ENCODE measurements at places on chromosomes 6 and 20.
A peak's percentile ranks its signal among the peaks of the same experiment; 100 is the strongest.

- no peak for DNase-seq
Observed at GRCh38 chr6:101918471-101918870, 525.0 kb downstream of the GRIK2 start.

- no peak for DNase-seq
Observed at GRCh38 chr20:11130554-11131166, 456.9 kb upstream of the JAG1 start.

GRCh38 chr20:25204550-25205276 lies 9.2 kb downstream of the ENTPD6 start:
- peak; percentile 16 for DNase-seq

DNA sequence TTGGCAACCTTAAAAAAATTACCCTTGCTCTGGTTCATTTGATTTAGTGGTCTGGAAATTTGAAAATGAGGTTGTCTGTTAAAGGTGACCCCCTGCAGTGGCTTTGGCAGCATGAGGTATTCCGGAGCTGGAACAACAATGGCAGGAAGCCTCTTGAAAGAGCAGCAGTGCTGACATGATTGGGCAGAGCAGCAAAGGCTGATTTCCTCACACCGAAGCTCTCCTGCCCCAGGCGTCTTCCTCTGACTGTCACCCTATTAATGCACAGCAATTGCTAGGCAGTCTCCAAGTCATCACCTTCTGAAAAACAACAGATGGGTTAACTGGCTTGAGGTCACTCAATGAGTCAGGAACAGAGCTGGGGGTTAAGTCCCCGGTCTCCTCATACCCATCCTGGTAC lies 241.8 kb upstream of the MMS22L start:
- no peak for DNase-seq

DNA sequence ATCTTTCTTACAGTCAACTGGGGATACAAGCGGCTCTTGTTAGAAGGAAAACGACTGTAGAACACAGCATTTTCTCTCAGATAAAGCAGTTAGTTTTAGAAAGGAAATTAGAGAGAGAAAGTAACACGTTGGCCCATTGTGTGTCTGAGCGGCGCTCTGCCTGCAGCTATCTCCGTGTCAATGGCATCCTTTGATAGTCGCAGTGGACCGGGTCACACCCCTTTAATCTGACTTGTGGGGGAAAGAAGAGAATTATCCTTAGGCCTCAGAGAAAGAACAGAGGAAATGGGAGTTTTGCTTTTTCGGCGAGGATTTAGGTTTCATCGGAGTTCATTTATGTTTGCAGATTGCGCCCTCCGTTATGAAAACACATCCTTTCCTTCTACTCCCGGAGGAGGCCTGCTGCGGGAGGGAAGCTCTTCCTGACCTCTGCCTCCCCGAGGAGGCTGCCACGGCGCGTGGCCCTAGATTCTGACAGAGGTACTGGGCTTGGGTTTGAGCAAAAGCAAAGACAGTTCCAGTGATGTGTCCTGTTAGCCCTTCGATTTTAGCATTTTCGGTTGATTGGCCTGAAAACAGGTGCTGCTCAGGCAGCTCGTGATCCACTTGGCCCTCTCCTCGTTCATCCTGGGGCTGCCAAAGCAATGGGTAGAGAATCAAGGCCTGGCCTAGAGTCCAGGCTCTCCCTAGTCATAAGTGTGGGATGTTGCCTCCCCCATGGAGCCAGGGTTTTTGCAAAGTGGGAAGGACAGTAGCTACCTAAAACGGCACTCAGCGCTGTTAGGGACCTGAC lies 74.9 kb downstream of the ZDHHC14 start:
- DNase-seq = no peak
